Stimulated activated CD8-positive, alpha-beta memory T cell treated with anti-CD3 and anti-CD28 coated beads, Interleukin-4, amount 100 ng/mL, for 4 hours (primary cell): ENCODE measurements at places on chromosomes 3 and 15.

GRCh38 chr15:61527836-61528580, 298.9 kb upstream of the RORA start:
- DNase-seq = no peak

GRCh38 chr3:6721491-6721890, 139.4 kb upstream of the GRM7 start:
- no peak for DNase-seq

- DNase-seq = no peak
Observed at GRCh38 chr3:106824856-106825255, 552.4 kb upstream of the CCDC54 start.

- no peak for DNase-seq
Observed at GRCh38 chr3:175020101-175020500, 161.0 kb downstream of the NAALADL2 start.

- no peak for DNase-seq
Observed at GRCh38 chr15:26438718-26439117, 334.1 kb downstream of the GABRB3 start.

- DNase-seq = no peak
Observed at GRCh38 chr3:37823189-37823588, 38.5 kb upstream of the CTDSPL start.

DNA sequence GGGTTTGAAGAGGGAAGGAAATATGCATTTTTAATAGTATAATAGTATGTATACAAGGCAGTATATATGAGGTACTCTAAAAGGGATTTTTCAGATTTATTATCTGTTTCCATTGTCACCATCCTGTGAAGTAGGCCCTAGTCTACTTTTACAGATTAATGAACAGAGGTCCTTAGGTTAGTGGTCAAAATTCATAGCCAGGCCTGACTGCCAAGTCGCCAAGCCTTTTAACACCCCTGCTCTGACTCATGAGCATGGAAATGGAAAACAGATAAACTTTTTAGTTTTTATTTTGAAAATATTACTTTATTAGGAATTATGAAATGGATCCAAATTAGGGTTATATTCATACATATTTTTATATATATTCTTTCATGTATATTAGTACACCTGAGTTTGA, 146.9 kb downstream of the BBX start:
- DNase-seq = no peak

DNA sequence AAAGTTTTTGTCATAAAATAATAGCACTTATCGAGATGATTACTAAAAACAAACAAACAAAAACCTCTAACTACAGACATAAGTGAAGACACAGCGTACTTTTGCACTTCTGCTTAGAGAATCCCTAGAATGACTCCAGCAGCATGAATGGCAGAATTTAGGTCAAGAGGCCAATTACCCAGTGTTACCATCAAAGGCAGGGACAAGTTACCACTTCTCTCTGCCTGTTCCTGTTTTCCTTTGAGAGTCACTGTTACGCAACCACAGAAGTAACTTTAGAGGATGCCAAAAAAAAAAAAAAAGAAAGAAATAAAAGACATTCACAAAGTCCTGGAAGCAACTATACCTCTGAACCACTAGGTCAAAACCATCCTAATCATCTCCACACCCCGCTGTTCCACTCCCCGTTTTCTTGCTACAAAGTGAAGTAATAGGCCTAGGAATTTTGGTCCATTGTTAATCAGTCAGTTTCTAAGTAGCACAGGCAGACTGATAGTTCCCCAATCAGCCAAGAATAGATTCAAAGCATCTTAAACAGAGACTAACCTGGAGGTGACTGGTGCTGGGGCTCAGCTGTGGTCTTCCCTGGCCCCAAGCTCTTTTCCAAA, 41.9 kb downstream of the FMN1 start:
- DNase-seq = no peak

- DNase-seq = no peak
Observed at GRCh38 chr15:51132384-51133139, 37.9 kb upstream of the TNFAIP8L3 start.

- no peak for DNase-seq
Observed at GRCh38 chr3:157051055-157051454, 108.9 kb downstream of the CCNL1 start.

- DNase-seq = no peak
Observed at GRCh38 chr3:119613872-119614271, 16.2 kb downstream of the PLA1A start.

- no peak for DNase-seq
Observed at GRCh38 chr3:66115858-66116654, 77.3 kb upstream of the MAGI1 start.

DNA sequence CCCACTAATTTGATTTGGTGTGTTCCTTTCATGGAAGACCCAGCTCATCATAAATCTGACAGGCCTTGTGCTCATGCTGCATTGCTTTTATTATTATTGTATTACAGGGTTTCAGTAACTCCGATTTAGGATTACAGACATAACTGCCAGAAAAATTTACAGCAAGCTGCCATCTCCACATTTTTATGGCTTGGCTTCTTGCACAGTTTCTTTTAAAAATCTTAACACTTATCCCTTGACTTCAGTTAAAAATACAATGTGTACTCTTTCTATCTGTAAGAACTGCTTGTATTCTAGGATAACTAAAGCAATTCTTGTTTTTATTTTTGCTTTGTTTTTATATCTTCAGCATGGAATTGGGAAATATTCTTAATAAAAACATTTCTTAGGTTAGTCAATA, 612.2 kb downstream of the DIPK2A start:
- DNase-seq = no peak

DNA sequence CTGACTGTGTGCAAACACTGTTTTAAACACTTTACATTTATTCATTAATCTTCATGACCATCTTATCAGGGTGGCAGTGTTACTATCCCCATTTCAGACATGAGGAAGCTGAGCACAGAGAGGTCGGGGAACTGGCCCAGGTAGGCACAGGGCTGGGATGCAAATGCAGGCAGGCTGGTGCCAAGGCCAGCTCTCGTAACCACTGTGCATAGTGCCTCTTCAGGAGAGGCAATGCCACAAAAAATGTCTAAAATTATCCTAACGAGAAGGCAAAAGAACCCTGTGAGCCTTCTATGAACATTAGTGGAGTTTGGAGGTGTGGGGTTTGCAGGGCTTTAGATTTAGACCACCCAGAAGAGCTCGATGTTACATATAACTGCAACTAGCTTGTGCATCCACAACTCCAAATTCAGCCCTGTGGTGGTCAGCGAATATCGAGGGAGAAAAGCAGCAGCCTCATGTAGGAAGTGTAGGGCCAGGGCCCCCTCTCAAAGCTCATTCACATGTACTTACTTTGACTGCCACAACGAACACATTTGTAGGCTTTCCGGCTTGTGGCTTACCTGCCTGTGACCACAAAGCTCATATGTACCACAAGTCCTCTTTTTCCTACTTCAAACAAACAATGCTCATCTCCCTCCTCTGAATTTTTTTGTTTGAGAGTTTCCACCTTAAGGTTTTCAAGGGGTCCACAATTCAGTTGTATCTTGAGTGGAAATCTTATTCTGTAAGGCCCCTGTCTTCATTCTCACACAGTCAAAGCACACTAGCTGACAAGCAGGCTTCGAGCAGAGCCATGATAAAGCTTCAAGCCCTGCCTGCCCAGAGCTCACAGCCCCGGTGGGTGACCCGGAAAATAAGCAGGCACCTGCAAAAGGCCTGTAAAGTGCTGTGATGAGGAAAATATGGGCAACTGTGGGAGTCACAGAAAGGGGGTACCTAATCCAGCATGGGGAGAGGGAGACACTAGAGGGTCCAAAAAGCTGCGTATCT, 722.9 kb upstream of the CFAP20DC start:
- no peak for DNase-seq

DNA sequence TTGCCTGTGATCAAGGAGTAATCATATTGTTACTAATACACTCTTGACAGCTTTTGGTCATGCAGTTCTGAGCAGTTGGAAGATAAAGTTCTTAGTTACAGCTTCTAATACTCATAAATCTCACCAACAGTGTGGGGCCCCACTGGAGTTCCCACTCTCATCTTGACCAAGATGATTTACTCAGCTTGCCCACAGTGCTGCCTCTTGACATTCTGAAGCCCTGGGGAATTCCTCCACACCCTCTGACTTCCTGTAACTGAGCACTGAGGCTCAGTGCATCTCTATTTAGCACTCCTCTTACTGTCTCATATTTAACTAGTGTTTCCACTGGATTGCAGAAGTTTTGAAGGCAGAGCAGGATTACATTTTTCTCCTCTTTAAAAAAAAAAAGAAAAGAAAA, 1.9 kb upstream of the ARL6IP5 start:
- DNase-seq = peak; percentile 49

GRCh38 chr3:111621535-111621934, 26.4 kb upstream of the ZBED2 start:
- no peak for DNase-seq

DNA sequence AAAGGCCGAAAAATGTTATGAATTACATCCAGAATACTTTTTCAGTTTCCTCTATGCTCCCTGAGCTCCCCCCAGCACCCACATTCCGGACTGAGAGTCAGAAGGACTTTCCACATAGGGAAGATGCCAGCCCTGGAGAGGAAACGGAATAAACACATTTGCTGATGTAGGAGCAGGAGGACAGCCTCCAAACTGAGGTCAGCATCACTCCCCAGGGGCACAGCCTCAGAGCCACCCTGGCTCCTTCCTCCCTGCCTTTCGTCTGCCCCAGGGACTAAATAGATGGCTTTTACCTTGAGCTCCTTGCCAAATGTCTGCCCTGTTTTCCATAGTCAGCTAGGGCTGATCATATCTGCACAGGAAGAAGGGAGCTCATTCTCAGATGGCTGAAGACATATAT, 22.6 kb upstream of the SLCO2A1 start:
- no peak for DNase-seq

DNA sequence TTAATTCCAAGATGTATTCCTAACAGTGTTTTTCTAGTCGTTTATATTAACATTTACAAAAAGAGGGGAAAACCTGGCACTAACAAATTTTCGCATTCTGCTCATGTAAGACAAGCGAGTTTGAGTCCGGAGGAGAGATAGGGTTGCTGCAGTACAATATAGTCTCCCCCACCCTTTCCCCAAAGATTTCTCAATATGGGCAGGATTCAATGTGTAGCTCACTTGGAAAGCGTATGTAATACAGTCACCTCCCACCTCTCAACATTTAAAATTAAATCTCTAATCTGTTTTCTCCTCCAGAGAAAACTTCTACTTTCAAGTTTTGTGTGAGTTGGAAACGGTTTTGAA, 57.9 kb downstream of the CMSS1 start:
- DNase-seq = no peak

DNA sequence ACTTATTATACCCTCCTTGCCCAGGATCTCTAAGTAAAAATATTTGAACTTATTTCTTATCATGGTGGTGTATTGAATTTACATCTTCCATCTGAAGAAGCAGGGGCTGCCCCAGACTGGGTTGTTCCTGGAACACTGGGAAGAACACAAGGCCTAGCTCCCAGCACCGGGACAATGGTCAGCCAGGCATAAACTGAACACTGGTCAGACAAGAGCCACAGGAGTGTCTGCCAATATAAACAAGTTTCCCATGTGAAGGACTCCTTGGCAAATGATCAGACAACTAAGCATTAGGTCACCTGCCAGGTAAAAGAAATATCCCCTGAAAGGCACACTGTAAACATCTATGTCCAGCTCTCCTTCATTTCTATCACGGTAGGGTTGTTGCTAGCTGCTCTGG, 172.4 kb downstream of the ATP8B4 start:
- DNase-seq = no peak

DNA sequence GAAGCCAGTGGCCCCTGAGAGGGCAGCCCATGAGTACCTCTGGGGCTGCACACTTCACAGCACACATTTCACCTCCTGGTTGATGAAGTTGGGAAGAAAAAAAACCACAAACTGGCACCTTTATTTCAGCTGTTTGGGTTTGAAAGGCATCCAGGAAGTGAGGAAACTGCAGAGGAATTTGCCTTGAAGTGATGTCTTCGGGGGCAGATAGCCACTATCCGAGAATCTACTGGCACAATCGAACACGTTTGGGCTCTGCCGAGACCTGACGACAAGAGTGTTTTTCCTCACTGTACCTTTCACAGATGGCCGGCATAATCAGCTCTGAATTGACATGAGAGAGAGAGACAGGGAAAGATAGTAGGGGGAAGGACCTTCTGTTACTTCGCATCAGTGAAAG, 59.7 kb downstream of the LRIG1 start:
- no peak for DNase-seq

GRCh38 chr3:182725372-182726251, 67.7 kb upstream of the ATP11B start:
- DNase-seq = no peak

- no peak for DNase-seq
Observed at GRCh38 chr15:87671289-87671688, 585.2 kb downstream of the NTRK3 start.

DNA sequence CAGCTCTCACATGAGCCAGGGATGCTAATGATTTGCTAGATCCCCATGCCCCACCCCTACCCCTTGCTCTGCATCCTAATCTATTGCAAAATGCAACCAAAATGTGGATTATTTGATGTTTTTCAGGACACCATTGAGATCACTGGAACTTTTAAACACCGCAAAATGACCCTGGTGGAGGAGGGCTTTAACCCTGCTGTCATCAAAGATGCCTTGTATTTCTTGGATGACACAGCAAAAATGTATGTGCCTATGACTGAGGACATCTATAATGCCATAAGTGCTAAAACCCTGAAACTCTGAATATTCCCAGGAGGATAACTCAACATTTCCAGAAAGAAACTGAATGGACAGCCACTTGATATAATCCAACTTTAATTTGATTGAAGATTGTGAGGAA, 29.7 kb downstream of the HDC start:
- no peak for DNase-seq
